ENCODE measurements at places on chromosomes 4 and X.

DNA sequence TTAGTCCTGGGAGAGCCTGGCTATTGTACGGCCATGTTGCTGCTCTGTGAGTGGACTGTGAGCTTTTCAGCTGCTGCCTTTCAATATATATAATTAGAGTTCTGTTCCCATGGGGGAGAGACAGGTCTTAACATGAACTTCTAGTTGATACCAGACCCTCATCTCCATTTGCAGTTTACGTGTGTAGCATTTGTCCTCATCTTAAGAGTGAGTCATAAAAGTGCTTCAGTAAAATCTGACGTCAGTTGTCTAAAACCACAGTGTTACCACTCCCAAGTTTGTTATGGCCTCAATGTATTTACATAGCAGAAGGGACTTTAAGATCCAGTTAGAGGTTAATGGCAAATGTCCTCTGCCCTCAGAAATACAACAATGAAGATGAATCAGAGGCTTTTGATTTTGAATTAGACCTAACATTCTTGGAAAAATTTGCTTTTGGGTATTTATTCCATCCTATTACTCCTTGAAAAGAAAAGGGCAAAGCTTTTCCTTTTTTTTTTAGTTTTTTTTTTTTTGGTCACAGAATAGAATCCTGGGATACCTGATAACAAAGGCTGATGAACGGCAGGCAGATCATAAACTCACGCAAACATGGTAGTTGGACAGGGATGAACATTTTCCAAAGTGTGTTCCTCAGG, 38.6 kb downstream of the PHOX2B start:
- DNase-seq, result no peak

GRCh38 chrX:10660171-10660570, 39.8 kb upstream of the MID1 start:
- DNase-seq, result no peak

DNA sequence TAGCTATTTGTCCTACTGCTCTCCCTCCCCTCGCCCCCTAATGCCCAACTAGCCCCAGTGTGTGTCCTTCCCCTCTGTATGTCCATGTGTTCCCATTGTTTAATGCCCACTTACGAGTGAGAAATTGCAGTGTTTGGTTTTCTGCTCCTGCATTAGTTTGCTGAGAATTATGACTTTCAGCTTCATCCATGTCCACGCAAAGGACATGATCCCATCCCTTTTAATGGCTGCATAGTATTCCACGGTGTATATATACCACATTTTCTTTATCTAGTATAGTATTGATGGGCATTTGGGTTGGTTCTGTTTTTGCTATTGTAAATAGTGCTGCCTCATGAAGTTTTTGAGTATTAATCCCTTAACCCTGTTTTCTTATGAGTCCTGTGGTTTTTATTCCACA, 33.6 kb upstream of the CFAP299 start:
- DNase-seq, result no peak

GRCh38 chrX:69501429-69501828, 2.7 kb upstream of the NALF2 start:
- DNase-seq, result no peak

GRCh38 chr4:172480471-172480870, 667.3 kb downstream of the GALNTL6 start:
- no peak for DNase-seq

GRCh38 chr4:71304289-71304850, 34.5 kb upstream of the SLC4A4 start:
- no peak for DNase-seq

DNA sequence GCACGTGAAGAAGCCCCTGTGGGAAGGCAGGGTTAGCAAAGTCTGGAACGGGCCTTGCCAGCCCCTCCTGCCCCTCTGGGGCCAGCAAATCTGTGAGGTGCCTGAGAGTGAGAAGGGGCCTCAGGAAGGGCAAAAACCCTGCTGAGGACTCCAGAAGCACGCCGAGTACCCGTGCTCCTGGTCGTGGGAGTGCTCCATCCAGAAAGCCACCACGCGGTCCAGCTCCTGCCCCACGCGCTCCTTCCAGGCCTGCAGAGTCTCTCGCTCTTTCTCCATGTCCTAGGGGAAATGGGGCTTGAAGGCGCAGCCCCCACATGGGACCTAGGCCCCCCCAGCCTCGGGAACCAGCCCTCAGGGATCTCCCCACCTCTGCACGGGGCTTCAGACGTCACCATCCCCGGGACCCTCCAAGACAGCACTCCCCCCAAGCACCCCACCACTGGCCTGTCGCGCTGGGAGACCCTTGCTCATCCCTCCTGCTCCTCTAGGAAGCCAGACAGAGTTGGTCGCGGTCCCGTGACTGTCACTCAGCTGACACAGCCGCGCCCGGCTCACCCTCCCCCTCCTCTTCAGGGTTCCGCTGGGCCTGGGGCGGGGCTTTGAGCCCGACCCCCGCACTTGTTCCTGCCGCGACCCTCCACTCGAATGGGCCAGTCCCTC, at the start of gene RENBP:
Gene RENBP (minus strand): TSS at position 504 of the 660 bp plus-strand sequence. CDS start 33 bp downstream, at position 471.
- peak; percentile 60 for DNase-seq

- no peak for DNase-seq
Measured at GRCh38 chr4:127416115-127416514, 216.6 kb upstream of the INTU start.

DNA sequence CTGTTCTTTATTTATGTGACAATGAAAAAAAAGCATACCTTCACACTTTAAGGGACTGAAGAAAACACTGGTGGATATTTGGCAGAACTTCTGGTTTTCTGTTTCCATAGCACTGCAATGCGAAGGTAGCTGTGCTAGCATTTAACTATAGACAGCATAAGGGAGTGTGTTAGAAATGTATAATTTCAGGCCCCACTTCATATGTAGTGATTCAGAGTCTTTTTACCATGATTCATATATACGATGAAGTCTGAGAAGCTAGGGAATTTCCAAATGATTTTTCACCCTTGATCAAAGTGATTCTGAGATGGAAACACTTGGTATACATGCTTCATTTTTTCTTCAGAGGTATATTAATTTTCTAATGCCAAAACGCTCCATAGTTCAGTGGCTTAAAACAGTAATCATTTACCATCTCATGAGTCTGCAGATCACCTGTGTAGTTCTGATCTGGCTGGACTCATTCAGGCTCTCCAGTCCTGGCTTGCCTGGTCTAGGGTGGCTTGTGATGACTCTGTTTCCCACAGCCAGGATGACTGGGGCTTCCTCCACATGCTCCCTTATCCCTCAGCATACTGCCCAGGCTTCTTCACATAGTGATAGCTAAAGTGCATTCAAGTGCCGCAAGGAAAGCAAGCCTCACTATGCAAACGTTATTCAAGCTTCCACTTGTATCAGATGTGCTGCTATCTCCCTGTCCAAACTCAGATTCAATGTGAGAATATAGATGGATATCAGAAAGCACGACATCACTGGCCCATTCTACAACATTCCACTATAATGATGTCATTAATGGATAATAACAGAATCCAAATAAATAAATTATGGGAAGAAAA, 790.1 kb downstream of the TECRL start:
- no peak for DNase-seq

GRCh38 chr4:169063441-169063840, 53.4 kb upstream of the CBR4 start:
- no peak for DNase-seq

- no peak for DNase-seq
Measured at GRCh38 chr4:155535802-155536454, 130.7 kb upstream of the GUCY1A1 start.

- no peak for DNase-seq
Measured at GRCh38 chrX:12798601-12799000, 7.4 kb downstream of the PRPS2 start.

DNA sequence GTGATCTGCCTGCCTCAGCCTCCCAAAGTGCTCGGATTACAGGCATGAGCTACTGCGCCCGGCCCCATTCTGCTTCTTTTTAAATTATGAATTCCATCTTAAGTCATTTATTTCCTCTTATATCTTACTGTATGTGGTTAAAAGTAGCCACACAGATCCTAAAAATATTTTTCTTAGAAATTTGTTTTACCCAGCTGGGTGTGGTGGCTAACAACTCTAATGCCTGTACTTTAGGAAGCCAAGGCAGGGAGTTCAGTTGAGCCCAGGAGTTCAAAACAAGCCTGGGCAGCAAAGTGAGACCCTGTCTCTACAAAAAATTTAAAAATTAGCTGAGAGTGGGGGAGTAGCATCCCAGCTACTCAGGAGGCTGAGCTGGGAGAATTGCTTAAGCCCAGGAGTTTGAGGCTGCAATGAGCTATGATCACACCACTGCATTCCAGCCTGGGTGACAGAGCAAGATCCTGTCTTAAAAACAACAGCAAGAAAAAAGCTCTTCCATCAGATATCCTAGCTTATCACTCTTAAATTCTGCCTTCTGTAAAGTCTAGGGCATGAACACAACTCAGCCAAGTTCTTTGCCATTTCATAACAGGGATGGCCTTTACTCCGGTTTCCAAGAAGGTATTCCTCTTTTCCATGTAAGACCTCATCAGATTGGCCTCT, 15.1 kb upstream of the AFF1 start:
- DNase-seq, result no peak

- DNase-seq, result peak; percentile 55
Measured at GRCh38 chr4:4460759-4461158, 73.9 kb downstream of the NSG1 start.

DNA sequence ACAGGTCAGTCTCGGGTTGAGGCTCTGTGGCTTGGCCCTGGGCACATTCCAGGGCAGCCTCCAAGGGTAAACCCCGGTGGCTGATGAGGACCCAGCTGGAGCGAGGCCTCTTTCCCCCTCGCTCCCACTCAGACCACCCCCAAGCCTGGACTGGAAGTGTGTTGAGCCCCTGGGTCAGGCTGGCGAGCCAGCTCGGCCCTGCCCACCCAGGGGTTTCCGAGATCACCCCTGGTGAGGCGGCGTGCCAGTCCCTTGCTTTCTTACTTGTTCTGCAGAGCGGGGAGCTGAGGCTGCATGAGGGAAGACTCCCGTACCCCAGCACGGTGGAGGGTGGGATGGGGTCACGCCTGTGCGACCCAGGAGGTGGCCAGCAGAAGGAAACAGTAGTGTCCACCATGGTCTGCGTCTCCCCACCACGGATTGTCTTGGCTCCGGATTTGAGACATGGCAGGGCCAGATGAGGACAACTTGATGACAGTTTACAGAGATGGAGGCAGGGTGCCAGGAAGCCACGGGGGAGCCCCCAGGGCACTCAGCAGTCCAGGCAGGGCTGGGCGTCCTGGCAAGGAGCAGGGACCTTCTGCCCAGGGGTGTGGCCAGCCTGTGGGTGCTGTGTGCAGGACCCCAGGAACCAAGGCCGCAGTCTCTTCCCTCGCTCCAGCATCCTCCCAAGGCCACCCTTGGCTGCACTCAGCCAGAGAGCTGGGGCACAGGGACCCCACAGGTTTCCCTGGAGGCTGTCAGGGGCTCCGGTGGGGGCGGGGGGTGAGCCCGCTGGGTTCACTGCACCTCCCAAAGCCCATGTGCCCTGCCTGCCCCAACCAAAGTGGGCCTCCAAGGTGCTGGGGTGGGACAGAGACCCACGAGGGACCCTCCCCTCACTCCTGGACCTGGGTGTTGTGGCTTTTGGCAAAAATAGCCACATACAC, 6.6 kb upstream of the FGFRL1 start:
- no peak for DNase-seq

DNA sequence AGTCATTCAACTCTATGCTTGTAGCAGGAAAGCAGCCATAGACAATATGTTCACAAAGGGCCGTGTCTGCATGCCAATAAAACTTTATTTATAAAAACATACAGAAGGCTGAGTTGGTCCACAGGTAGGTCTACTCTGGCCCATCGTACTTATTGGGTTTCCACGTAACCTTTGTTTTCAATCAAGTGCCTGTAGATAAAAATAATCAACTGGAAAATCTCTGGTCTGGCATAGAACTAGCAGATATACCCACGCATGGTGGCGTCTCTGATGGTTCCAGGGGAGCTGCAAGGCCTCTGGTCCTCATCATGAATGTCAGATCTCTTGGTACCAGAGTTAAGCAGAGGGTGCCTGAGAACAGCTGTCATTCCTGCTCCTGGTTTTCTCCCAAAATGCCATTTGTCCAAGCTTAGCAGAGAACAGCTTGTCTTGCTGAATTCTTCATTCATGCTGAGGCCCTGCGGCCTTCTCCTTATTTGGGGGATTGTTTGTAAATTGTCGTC, 31.4 kb upstream of the JAKMIP1 start:
- DNase-seq, result no peak

- no peak for DNase-seq
Measured at GRCh38 chr4:3677748-3678070, 88.5 kb upstream of the ADRA2C start.

DNA sequence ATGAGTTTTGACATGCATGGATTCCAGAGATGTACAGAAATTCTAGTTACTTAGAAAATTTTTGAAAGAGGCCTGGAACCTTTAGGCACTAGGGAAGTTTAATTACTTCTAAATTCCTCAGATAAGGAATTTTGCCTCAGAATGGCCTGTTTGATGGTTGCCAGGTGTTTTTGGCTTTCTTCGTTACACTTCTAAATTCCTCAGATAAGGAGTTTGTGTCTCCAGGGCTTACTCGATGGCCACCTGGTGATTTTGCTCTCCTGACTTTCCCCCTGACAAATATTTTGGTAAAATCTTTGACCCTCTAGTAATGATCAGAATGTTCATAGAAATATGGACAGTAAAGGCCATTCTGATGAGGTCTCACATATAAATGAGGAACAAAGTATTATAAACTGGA, 64.3 kb downstream of the BEX3 start:
- no peak for DNase-seq

GRCh38 chr4:10239982-10240654, 123.5 kb upstream of the WDR1 start:
- DNase-seq, result no peak

GRCh38 chr4:149735796-149736195, 79.8 kb downstream of the IQCM start:
- no peak for DNase-seq

DNA sequence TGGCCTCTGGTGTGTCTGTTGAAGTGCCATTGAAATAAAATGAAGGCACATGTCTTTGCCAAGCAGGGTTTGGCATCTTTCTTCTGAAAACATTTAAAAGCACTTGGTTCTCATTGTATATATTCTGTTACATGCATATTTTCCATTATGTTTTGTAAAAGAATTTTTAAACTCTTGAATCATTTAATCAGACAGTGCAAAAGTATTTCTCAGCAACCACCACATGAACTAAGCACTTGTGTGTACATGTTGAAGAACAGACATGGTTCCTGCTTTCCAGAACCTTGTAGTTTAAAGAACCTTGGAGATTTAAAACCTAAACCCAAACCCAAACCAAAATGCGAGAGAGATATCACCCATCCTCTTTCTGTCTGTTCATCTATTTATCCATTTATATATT, 220.3 kb upstream of the GIMD1 start:
- DNase-seq, result no peak

Data from activated CD8-positive, alpha-beta T cell treated with anti-CD3 and anti-CD28 coated beads for 36 hours (primary cell).